ENCODE measurements at places on chromosomes 11 and 22.

DNA sequence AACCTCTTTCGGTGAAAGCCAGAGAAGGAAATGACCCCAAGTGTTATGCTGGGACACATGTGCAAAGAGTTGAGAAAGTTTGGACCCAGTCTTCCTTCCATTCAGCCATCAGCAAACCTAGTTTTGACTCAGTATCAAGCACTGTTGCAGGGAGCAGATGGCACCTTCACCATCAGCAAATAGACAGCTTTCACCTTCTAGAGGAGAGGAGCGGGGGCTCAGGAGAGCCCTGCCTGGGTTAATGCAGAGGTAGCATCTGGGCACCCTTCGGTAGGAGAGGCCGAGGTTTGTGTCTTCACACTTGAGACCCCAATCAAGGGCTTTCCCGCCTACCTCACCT, 16.2 kb upstream of the MFRP start:
- no peak for DNase-seq

DNA sequence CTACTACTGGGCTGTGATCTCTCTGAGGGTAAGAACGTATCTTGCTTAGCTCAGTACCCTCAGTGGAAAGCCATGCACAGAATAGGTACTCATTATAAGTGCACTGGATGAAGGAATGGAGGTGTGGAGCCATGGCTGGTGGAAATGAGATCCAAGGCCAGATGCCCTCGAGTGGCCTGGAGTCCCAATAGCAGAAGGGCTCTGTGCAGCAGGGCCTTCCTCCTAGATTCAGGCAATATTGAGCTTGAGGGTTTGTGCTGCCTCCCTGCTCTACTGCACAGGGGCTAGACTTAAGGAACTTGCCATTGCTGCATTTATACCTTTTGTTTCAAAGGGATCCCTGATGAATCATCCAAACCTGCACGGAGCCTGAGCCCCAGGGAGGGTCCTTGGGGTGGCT, 33.6 kb upstream of the TUB start:
- DNase-seq: no peak

DNA sequence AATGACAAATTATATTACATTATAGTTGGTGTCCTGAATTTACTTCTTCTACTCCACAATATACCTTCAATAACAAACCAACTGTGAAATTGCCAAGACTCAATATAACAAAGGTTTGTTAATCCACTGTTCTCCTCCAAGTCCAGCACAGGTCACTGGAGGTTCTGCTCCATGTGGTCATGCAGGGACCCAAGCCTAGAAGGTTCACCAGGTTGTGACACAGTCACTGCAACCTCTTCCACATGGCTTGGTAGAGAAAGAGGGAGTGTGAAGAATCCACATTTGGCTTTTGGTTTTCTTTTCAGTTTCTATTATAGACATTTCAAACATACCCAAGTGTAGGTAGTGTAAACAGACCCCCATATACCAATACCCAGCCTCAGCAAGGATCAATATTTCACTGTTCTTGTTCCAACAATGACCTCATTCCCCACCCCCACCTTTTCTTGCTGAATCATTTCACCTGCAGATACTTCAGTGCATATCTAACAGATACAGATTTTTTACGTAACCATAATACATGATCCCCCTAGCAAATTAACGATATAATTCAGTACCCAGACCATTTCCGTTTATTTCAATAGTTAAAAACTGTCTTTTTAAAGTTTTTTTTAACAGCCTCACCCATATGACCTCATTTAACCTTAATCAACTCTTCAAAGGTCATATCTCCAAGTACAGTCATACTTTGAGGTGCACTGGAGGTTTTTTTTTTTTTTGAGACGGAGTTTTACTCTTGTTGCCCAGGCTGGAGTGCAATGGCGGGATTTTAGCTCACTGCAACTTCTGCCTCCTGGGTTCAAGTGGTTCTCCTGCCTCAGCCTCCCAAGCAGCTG, 14.1 kb downstream of the FGF19 start:
- DNase-seq: no peak

- no peak for DNase-seq
These were observed 24.2 kb downstream of the EIF4G2 start for GRCh38 chr11:10784232-10785145.

- no peak for DNase-seq
These were observed 35.5 kb downstream of the FZD4 start for GRCh38 chr11:86919557-86920210.

GRCh38 chr11:11876458-11876857, 34.7 kb downstream of the USP47 start:
- no peak for DNase-seq

DNA sequence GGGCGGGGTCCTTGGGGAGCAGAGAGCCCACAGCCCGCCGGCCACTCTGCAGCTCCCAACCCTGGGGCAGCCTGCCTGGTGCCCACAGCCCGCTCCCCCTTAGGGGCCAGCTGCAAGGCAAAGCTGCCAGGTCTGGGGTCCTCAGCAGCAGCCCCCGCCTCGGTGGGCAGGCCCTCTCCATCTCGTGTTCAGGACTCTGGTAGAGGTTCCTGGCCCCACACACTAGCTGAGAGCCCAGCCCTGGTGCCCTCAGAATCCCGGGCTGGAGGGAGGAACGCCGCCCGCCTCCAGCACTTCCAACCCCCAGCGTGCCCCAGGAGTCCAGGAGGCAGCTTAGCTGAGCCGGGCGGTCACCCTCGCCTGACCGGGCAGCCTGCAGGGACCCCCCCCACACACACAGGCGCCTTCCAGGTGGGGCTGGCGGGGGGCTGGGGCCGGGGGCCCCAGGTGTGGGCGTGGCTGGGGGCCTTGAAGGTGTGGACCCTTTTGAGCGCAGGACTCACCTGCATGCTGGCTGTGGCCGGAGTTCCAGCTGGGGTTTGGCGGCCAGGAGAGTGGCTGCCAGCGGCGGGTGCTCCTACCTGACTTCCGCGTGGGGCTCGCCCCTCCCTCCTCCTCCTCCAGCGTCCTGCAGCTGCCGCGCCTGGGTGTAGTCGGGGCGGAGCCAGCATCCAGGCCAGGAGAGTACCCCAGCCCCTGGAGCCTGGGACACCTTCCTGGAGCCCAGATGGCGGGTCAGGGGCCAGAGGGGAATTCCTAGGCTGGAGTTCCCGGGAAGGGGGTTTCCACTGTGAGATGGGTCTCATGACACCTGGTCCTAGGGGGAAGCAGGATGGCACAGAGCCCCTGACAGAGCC, at the start of gene ANO9:
ANO9 (minus strand) TSS at position 594 of the 857 bp plus-strand sequence; CDS start at position 509, 85 bp downstream.
- peak; percentile 80 for DNase-seq

- no peak for DNase-seq
These were observed 52.6 kb upstream of the EMID1 start for GRCh38 chr22:29152954-29153719.

- no peak for DNase-seq
These were observed 17.6 kb upstream of the GRK2 start for GRCh38 chr11:67248653-67249052.

- DNase-seq: peak; percentile 4
These were observed 16.2 kb downstream of the API5 start for GRCh38 chr11:43327987-43328386.

- DNase-seq: no peak
These were observed 13.9 kb upstream of the SCGB1A1 start for GRCh38 chr11:62404901-62405300.

- DNase-seq: no peak
These were observed 7.3 kb upstream of the TP53I11 start for GRCh38 chr11:44957776-44958564.

DNA sequence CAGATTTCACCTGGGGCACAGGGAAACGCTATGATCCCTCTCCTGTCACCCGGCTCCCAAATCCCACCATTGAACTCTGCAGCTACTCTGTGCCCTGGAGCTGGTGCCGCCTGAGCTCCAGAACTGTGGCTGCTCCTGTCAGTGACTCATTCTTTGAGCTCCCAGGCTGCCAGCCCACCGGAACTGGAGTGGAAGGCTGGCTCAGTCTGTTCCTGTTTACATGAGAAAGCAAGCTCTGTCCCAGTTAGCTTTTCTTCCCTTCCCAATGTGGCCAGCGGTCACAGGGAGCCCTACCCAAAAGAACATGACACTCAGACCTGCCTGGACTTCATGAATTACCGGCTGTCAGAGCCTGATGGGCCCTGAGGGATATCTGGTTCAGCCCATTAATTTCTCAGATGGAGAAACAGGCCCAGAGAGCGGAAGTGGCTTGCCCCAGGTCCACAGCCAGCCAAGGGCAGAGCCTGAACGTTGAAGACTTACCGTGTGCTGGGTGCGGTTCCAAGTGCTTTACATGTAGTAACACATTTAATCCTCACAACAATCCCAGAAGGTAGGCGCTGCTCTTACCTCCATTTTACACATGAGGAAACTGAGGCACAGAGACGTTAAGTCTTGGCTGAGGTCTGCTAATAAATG, 23.8 kb upstream of the IGSF22 start:
- DNase-seq: no peak

DNA sequence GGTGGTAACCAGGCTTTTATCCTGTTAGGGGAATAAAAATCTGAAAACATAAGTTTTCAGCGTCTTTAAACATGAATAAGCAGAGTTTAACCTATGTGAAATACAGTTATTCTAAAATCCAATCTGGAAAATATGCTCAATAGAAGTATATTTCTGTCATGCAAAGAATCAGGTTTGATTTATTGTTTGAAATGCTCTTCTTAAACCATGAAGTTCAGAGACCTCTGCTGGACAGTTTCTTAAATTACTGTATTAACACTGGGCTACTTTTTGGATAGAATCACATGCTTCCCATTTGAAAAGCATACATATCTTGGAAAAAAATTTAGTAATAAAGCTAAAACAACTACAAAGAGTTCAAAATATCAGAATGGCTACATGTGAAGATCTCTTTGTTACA, 25.4 kb downstream of the APIP start:
- DNase-seq: no peak

- no peak for DNase-seq
These were observed 23.9 kb downstream of the RTN4RL2 start for GRCh38 chr11:57484141-57484710.

DNA sequence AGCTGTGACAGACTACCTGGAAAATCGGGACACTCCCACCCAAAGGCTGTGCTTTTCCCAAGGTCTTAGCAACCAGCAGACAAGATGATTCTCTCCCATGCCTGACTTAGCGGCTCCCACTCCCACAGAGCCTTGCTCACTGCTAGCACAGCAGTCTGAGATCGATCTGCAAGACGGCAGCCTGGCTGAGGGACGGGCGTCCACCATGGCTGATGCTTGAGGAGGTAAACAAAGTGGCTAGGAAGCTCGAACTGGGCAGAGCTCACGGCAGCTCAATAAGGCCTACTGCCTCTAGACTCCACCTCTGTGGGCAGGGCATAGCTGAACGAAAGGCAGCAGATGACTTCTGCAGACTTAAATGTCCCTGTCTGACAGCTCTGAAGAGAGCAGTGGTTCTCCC, 84.9 kb downstream of the SMCO4 start:
- no peak for DNase-seq

- no peak for DNase-seq
These were observed 29.0 kb upstream of the RASSF10 start for GRCh38 chr11:12979928-12980689.

All from stimulated activated CD4-positive, alpha-beta T cell treated with anti-CD3 and anti-CD28 coated beads, Interleukin-15, amount 100 ng/mL, for 24 hours (primary cell).